Psoas muscle (tissue), 8 donors: ENCODE measurements at places on chromosomes 4 and X. TPM values are rescaled to one million over a fixed set of nuclear protein-coding genes. Genes with fewer than 3 reads are reported as not detected.
A peak's percentile ranks its signal among the peaks of the same experiment; 100 is the strongest.

The ITIH6 gene
- total RNA-seq = 0.06 TPM

The FAAH2 gene
- total RNA-seq = not detected

GRCh38 chrX:41382714-41383645, 49.0 kb downstream of the DDX3X start:
- DNase-seq = no peak

- DNase-seq = peak; percentile 45
Measured at GRCh38 chr4:8192748-8193738, 6.0 kb upstream of the SH3TC1 start.

The BEX1 gene
- total RNA-seq = not detected

GRCh38 chr4:88017516-88018297, 10.3 kb downstream of the PKD2 start:
- no peak for DNase-seq

DNA sequence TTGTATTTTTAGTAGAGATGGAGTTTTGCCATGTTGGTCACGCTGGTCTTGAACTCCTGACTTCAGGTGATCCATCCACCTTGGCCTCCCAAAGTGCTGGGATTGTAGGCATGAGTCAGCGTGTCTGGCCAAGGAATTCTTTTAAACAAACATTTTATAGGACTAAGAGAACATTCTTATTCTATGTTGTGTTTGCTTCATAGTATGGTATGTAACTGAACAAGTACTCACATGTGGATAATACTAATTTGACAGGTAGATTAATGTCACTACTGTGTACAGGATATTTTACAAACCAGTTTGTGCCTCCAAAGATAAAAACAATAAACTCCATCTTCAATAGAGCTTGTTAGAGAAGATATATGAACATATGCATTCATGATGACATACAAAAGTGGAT, 1353.4 kb downstream of the PCDH7 start:
- DNase-seq = no peak
